ENCODE measurements at places on chromosomes 3 and 15.

GRCh38 chr15:25792128-25792527 lies 71.0 kb downstream of the ATP10A start:
- DNase-seq: no peak

- no peak for DNase-seq
These were observed 13.5 kb upstream of the KCNAB1 start for GRCh38 chr3:156106721-156107373.

- peak; percentile 7 for DNase-seq
These were observed 32.7 kb downstream of the CD200 start for GRCh38 chr3:112365636-112366035.

- no peak for DNase-seq
These were observed 130.2 kb downstream of the FOXP1 start for GRCh38 chr3:71453319-71453718.

GRCh38 chr3:177528306-177529070 lies 331.2 kb upstream of the TBL1XR1 start:
- no peak for DNase-seq

DNA sequence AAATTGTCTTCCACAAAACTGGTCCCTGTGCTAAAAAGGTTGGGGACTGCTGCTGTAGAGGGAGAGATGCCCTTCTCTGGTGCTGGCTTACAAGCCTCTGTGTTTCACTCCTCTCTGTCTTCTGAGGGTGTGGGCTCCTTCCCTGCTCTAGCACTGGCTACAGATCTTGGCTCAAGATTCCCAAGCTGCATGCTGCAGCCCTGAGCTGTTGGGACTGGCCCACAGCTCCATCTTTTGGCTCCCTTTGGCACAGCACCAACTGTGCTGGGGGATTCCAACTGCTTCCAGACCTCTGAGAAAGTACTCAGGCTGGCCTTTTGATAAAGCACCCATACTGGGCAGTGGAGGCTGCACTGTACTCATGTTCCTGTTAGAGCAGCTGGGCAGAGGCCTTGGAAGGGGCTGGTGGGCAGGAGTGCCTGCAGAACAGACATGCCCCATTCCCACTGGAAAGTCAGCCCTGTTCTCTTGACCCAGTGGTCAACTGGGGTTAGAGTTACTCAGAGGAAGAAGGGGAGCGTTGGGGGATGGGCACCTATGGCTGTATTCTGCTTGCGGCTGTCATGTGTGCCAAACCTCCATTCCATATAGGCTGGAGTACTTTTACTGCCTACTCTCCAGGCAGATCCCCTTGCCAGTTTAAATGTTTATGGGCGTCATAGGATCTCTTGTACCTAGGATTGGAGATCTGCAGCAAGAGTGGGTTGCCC lies 55.7 kb downstream of the GALK2 start:
- no peak for DNase-seq

DNA sequence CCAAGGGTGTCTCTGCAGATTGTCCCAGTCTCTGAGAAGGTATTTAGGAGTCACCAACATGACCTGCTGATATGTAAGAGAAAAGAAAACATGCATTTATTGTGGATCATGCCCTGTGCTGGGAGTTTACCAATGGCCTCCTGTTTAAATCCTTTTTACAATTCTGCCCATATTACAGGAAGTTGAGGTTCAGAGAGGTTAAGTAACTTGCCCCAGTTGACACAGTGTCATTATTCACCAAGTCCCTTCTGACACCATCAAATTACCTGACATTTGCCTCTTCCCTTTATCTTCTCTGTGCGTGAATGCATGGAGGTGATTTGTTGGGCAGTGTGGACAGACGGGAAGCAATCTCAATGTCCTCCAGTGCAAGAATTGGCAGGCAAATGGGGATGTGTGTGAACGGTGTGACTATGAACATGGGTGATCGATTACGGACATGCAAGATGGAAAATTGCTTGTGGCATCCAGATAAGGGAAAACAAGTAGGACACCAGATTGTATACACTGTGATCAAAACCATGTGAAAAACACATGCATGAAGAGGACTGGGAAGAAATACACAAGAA lies 27.3 kb downstream of the ZNF710 start:
- no peak for DNase-seq

GRCh38 chr3:190686011-190686410 lies 172.1 kb downstream of the IL1RAP start:
- DNase-seq: no peak

DNA sequence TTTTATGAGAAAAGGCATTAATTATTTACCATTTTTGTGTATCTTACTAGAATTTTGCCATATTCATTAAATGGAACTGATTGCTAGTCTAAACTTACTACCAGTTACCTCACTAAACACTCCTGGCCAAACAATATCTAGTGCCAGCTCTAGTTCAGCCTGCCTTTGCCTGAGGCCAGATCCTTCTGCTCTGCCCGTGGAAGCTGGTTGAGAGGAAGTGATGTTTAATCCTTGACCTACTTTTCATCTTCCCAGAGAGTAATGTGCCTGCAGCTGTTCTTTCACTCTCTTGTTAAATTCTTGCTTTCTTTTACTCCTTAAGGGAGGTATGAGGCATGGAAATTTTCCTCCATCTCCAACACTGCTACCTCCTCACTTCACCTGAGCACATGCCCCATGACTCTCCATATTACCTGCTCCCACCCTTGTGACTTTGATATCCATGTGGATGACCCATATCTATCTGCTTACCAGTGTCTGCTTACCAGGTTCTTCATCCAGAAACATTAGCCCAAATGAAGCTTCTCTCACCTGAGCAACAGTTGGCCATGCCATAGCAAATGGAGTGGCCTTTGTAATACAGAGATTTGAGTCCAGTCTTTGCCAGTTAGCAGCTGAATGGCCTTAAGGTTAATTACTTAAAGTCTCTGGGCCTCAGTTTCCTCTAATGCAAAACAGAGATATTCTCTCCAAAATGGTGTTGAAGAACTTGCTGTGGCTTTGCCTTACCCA lies 53.4 kb downstream of the UBE2E1 start:
- DNase-seq: no peak

DNA sequence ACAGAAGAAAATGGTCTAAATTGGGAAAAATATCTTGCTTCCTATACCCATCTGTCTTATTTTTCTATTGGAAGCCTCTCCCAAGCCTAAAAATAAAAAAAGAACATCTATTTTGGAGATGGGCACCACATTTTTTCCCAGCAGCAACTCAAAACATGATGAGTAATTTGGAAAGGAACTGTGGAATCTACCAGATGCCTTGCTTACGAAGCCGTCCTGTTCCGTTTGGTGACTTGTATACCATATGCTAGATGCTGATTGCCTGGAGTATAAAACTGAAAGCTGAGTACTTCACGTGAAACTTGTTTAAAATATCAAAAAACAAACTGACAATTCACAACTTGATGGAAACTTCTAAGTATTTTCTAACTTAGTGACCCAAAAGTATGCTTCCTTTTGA lies 491.0 kb downstream of the ROBO2 start:
- DNase-seq: no peak

DNA sequence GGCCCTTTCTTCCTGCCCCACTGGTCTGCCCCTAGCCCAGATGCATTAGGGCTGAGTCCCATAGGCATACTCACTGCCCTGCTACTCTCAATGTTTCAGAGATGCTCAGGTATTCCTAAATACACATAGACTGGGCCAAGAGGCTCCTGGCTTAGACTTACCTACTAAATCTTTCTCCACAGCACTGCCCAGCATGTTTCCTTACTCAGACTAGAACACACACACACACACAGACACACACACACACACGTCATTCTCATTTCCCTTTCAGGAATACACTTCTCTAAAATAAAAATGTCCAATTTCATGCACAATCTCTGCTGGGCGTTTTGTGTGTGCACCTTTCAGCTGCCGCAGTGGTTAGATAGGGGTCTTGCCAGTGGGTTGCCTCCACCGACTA lies 175.7 kb downstream of the FAM43A start:
- no peak for DNase-seq

DNA sequence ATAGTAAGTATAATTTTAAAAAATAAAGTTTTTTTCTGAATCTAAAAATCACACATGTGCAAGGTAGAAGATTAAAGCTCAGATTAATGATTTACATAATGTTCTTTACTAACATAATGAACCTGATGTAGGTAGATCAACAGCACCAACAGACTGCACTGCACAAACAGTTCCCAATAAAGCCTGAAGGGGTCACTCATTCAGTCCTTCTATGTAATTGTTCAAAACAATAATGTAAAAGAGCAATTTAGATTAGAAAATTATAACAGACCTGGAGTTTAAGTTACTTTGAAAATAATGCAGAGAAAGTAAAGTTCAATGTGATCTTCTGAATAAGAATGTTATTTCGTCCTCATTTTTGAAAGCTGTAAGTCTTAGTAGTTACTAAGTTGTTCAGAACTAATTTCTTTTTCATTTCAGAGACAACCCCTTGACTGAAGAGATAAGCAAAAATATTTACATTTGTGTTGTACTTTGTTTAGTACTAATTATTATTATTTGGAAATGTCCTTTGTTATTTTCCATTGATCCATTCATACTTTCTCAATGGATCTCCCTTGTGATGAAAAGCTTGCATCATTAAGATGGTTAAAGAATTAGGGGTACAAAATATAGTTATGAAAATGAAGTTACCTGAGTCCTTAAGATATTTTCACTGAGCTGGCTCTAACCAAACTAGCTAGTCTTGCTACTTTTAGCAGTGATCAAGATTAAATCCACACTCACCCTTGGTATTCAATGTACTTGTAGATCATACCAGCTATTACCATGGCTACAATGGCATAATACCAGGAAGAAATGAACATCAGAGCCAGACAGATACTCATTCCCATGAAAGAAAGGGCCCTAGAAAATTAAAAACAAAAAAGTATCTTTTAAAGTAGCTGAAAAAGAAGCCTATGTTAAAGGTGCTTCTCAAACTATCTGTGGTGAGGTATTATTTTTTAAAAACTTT lies 16.8 kb downstream of the EMC4 start:
- no peak for DNase-seq

- no peak for DNase-seq
These were observed 183.3 kb upstream of the BHLHE40 start for GRCh38 chr3:4795905-4796304.

DNA sequence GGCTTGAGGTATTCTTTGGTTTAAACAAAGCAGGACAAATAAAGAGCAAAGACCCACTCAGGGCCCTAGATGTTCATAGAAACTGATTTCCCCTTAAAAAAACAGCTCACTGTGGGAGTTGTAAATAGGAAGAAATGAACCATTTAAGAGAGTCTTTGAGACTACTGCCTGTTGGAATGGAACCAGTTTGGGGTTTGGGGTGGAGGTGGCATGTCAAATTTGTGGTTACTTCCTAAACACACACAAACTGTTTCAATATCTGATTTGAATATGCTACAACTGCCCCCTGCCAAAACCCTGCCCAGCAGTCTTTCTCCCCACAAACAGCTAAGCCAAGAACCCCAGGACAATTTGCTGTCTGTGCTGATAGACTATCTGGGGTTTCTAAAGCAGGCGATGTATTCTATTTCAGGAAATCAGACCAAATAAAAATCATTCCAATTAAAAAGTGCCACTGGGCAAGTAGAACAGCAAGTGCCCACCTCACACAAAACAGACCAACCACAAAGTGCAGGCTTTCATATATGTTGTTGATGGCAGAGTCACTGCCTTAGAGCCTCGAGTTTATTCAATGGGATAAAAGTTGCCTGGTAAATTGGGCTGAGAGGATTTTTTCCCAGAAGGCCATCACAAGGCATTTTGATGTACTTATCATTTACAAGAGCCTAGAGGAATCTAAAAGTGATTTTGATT lies 293.9 kb upstream of the PROK2 start:
- no peak for DNase-seq

- no peak for DNase-seq
These were observed 25.0 kb downstream of the MSL2 start for GRCh38 chr3:136171097-136171542.

DNA sequence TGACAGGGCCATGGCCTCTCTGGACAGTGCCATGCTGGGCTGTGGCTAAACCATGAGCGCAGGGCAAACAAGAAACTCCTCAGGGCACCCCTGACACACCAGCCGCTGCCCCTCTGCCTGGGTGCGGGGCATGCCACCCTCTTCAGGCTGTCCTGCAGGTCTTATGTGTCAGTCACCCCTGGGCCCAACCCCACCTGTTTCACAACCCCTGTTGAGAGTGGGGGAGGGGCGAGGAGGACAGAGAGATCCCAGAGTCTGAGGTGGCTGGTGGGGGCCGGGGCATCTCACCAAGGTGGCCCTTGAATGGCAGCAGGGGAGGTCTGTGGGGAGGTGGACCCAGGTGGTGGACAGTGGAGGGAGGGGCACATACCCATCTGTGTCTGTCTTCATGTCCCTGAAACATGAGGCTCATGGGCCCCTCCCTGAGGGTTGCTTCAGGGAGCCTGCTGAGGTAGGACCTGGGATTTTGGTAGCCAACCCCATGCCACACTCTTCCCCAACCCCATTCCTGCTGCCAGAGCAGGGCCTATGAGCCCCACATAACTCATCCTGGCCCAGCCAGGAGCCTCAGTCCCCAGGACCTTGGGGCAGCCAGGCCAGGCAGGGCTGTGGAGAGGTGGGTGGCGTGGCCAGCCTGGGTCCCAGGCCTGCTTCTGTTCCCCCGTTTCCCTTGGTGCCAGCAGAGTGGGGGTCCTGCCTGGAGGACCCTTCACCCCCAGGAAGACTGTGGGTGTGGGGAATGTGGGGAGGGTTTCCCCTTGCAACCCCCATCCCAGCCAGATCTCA lies 1.7 kb upstream of the STAB1 start:
- DNase-seq: no peak

GRCh38 chr3:44323341-44323955 lies 15.1 kb upstream of the TCAIM start:
- DNase-seq: no peak

DNA sequence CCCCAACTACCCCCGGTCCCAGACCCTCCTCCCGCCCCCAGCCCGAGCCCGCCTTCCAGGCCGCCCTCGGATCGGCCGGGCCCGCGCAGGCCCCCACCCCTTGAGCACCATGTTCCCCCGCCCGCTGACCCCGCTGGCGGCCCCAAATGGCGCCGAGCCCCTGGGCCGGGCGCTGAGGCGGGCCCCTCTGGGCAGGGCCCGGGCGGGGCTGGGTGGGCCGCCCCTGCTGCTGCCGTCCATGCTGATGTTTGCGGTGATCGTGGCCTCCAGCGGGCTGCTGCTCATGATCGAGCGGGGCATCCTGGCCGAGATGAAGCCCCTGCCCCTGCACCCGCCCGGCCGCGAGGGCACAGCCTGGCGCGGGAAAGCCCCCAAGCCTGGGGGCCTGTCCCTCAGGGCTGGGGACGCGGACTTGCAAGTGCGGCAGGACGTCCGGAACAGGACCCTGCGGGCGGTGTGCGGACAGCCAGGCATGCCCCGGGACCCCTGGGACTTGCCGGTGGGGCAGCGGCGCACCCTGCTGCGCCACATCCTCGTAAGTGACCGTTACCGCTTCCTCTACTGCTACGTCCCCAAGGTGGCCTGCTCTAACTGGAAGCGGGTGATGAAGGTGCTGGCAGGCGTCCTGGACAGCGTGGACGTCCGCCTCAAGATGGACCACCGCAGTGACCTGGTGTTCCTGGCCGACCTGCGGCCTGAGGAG lies 472 bp downstream of the CHST14 start:
- DNase-seq: no peak

Measured in 8988T (cell line).